ENCODE measurements at places on chromosomes 16 and 17. TPM values are rescaled to one million over a fixed set of nuclear protein-coding genes. Genes with fewer than 3 reads are reported as not detected.

Gene CD300E
- 0.75 TPM for total RNA-seq

Gene RHBDF1
- total RNA-seq: 6.2 TPM

- no peak for DNase-seq
These were observed 52.9 kb downstream of the RMI2 start for GRCh38 chr16:11398136-11398535.

DNA sequence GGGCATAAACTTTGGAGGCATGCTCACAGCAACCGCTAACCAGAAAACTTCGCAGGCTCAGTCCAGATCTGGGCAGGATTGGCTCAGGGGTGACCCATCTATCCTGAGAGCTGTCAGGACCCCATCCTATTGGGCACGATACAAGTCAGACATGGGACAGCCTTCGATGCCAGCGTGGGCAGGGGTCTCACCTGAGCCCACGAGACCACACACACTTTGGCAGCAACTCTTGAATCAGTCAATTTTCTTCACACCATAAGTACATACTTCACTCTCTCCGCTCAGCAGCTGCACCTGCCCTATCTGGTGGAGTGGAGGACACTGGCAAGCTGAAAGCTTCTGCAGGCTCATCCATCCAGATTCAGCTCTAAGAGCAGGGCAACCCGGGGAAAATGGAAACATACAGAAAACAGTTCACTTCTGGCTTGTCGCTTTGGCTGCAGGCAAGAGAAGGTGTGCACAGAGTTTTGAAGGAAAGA lies 48.3 kb downstream of the ZFHX3 start:
- no peak for DNase-seq

GRCh38 chr17:65371702-65372101 lies 189.7 kb downstream of the AXIN2 start:
- no peak for DNase-seq

GRCh38 chr17:27420211-27420950 lies 35.9 kb upstream of the KSR1 start:
- no peak for DNase-seq

DNA sequence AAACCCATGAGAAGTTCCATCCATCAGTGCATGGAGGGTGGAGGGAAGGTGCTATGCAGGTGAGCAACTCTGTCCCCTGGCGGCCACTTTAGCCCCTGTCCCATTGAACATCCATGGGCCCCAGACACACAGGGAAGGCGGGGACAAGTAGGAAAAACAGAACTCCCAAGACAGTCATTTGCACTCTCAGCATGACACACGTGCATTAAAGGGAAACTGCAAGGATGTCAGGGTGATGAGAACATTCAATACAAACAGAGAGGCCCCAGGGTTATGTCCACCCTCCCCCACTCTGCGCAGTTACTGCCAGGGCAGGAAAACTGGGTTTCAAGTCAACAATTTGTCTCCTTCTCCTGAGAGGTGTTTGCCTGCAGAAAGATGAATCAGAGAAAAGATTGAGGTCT lies 44.0 kb upstream of the AKTIP start:
- DNase-seq: no peak
